ENCODE measurements at places on chromosomes 4 and X.

DNA sequence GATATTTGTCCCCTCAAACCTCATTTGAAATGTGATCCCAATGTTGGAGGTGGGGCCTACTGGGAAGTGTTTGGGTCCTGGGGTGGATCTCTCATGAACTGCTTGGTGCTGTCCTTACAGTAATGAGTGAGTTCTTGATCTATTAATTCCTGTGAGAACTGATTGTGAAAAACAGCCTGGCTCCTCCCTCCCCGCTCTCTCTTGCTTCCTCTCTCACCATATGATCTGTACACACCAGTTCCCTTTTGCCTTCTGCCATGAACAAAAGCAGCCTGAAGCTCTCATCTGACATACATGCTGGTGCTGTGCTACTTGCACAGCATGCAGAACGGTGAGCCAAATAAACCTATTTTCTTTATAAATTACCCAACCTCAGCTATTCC is 11.2 kb upstream of the YIPF7 start:
- DNase-seq, result no peak

- DNase-seq, result peak; percentile 35
Measured at GRCh38 chr4:143773998-143774895, 73.8 kb upstream of the FREM3 start.

GRCh38 chr4:40559585-40560465 is 69.8 kb downstream of the RBM47 start:
- no peak for DNase-seq

DNA sequence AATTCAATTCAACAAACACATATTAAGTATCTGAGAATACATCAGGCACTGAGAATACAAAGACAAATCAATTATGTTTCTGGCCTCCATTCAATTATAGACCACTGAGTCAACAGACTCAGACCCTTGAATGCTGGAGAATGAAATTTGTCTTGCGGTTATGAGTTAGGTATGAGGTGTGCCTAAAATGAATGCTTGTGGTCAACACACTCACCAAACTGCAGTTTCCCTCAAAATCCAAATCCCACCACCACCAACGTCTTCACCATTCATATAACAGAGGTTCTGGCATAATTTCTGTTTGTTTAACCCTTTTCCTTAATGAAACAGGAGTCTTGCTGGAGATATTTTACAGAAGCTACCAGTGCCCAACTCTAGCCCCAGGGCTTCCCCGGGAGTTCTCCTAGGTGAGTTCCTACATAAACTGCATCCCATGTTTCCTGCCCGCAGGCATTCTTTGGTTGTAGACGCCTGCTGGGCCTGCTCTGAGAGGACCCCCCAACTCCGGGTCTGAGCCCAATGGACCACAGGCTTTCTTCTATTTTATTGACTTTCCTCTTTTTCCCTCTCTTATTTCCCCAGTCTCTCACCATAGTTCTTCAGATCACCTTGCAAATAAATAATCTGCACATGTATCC is 119.2 kb downstream of the DDX53 start:
- DNase-seq, result no peak

GRCh38 chr4:18566970-18567799 is 545.6 kb upstream of the LCORL start:
- no peak for DNase-seq

GRCh38 chr4:172963498-172964294 is 204.9 kb upstream of the GALNT7 start:
- no peak for DNase-seq

- no peak for DNase-seq
Measured at GRCh38 chr4:162523171-162523570, 359.4 kb upstream of the FSTL5 start.
